ENCODE measurements at places on chromosomes 1 and 21.

- DNase-seq: no peak
- H3K4me1 ChIP-seq: no peaks in the 10 kb centered on the region
- no peak overlapping the region for H3K27ac ChIP-seq
- no peaks in the 10 kb centered on the region for H3K27me3 ChIP-seq
Observed at GRCh38 chr1:72109916-72110315, 172.4 kb downstream of the NEGR1 start.

GRCh38 chr1:117594261-117594990 is 11.4 kb upstream of the TENT5C start:
- no peaks in the 10 kb centered on the region for H3K36me3 ChIP-seq
- H3K27me3 ChIP-seq: no peaks in the 10 kb centered on the region
- no peak overlapping the region for H3K4me3 ChIP-seq
- DNase-seq: peak; percentile 80
- peak overlapping the region; percentile 84 for H3K27ac ChIP-seq

GRCh38 chr1:168137515-168137821 is 738 bp upstream of the GPR161 start:
- peaks cover 10% of the 10 kb centered on the region for H3K4me1 ChIP-seq
- DNase-seq: no peak
- H3K27me3 ChIP-seq: peaks cover 22% of the 10 kb centered on the region
- H3K27ac ChIP-seq: peak overlapping the region; percentile 75
- peak overlapping the region; percentile 84 for H3K4me3 ChIP-seq

DNA sequence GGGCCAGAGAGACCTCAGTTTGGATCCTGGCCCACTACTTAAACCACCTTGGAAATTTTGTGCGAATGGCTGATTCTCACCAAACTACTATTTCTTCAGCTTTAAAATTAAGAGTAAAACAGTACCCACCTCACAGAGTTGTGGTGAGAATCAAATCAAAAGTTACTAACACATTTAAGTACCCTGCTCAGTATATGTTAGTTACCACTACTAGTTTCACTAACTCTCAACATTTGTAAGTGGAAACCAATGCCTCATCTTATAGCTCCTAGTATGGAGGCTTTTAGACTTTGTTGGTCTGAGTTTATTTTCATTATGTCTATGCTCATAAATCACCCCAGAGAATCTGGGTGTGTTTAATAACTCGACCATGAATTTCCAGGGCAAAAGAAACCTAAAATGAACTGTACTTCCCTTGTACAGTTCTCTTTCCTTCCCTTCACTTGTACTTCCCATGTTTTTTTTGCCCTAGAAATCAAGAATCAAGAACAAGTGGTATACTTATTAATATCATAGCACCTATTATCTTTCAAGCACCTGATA is 11.6 kb upstream of the SERBP1 start:
- no peaks in the 10 kb centered on the region for H3K36me3 ChIP-seq
- no peak for DNase-seq
- peak overlapping the region; percentile 16 for H3K27ac ChIP-seq
- peaks cover 30% of the 10 kb centered on the region for H3K4me1 ChIP-seq

- H3K27ac ChIP-seq: peak overlapping the region; percentile 99
- H3K27me3 ChIP-seq: no peaks in the 10 kb centered on the region
- no peak overlapping the region for H3K4me3 ChIP-seq
- no peaks in the 10 kb centered on the region for H3K36me3 ChIP-seq
- peaks cover 93% of the 10 kb centered on the region for H3K4me1 ChIP-seq
Observed at GRCh38 chr21:37373539-37373938, 7.0 kb downstream of the DYRK1A start.

DNA sequence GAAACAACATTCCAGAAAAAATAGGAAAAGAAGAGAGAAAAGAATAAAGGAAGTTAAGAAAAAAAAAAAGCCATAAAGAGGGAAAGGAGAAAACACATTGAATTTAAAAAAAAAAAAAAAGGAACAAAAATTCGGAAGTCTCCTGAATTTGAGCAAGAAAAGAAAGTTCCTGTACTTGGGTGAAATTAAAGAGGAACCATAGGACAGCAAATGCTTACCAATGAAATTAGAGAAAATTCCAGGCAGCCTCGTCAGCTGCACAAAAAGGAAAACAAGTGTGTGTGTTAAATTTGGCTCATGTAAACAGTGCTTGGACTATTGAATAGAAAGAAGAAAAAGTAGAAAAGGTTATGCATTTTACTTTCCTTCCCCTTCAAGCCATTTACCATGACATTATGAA is 4.9 kb downstream of the IL12RB2 start:
- peak overlapping the region; percentile 38 for H3K27ac ChIP-seq
- peaks cover 2% of the 10 kb centered on the region for H3K27me3 ChIP-seq
- H3K4me3 ChIP-seq: no peak overlapping the region
- no peak for DNase-seq
- H3K36me3 ChIP-seq: no peaks in the 10 kb centered on the region

DNA sequence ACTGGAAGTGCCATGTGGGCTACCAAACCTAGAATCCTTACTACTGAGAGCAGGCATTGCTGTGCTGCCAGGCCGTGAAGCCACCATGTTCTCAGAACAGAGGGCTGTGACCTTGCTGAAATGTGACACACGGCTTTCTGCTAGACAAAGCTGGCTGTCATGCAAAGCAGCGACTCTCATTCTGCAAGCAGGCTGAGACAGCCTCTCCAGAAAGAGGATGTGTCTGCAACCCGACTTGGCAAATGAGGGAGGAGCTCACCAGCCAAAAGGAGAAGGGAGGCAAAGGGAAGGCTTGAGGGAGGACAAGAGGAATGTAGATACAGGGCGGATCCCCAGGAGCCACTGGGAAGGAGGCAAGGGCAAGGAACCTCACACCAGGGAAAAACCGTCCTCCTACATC is 85.7 kb upstream of the KRTAP19-8 start:
- no peak overlapping the region for H3K4me3 ChIP-seq
- no peaks in the 10 kb centered on the region for H3K4me1 ChIP-seq
- H3K36me3 ChIP-seq: no peaks in the 10 kb centered on the region
- no peak overlapping the region for H3K27ac ChIP-seq
- no peaks in the 10 kb centered on the region for H3K27me3 ChIP-seq
- DNase-seq: no peak

Measured in gastrocnemius medialis (tissue), 4 donors.